Stimulated activated CD4-positive, alpha-beta T cell treated with anti-CD3 and anti-CD28 coated beads, Interleukin-15, amount 100 ng/mL, for 24 hours (primary cell): ENCODE measurements at places on chromosomes 5 and 9.
A peak's percentile ranks its signal among the peaks of the same experiment; 100 is the strongest.

- no peak for DNase-seq
Measured at GRCh38 chr5:133226186-133226585, 174.4 kb downstream of the HSPA4 start.

DNA sequence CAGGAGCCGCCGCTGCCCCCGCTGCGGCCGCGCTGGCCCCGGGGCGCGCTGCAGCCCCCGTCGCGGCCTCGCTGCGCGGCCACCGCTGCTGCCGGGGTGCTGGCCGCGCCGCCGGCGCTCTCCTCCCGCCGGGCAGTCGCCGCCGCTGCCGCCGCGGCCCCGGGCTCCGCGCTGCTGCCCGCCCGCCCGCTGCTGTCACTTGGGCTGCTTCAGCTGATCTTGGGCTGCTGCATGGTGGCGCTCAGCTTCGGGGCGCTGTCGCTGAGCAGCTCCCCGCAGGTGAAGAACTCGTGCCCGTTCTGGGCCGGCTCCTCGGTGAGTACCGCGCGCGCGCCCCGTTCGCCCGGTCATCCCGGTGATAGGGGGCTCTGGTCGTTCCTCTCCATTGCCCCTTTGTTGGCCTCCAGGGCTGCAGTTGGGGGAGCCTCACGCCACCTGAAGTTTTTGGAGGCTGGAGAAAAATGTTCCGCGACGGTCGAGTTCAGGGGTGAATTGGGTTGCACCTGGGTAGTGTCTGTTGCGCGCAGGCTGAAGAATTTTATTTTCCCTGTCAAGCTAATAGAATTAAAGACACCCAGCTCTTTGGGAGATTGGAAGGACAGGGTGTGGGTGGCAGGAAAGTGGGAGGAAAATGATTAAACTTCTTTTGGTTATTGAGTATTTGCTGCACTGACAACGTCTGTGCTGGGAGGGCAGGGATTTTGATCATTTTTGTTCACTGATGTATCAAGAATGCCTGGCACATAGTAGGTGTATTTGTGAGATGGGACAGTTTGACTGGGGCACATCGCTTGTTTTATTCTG, 596 bp downstream of the ENTREP1 start:
- peak; percentile 9 for DNase-seq

- DNase-seq, result peak; percentile 46
Measured at GRCh38 chr9:33024126-33024965, 727 bp upstream of the DNAJA1 start.

- DNase-seq, result no peak
Measured at GRCh38 chr9:116434314-116434713, 252.8 kb upstream of the TRIM32 start.

- no peak for DNase-seq
Measured at GRCh38 chr9:8779478-8779877, 979.9 kb upstream of the DMAC1 start.

- DNase-seq, result no peak
Measured at GRCh38 chr9:126424511-126424910, 97.9 kb downstream of the MVB12B start.

DNA sequence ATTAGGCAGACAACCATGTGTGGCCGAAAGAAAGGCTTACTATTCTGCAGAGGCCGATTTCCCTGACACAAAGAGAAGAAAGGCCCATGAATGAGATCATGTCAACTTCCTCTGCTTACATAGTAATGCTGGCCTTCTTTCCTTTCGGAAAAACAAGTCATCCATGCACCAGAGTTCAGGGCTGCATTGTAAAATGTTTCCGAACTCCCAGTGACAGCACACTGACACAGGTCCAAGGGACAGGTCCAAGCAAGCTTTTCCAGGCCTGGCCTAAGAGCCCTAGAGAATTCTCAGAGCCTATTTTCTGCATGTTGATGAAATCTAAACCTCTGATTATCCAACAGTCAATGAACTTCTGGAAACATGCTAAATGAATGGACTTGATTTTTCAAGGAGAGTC, 140.9 kb downstream of the ZNF608 start:
- DNase-seq, result no peak

DNA sequence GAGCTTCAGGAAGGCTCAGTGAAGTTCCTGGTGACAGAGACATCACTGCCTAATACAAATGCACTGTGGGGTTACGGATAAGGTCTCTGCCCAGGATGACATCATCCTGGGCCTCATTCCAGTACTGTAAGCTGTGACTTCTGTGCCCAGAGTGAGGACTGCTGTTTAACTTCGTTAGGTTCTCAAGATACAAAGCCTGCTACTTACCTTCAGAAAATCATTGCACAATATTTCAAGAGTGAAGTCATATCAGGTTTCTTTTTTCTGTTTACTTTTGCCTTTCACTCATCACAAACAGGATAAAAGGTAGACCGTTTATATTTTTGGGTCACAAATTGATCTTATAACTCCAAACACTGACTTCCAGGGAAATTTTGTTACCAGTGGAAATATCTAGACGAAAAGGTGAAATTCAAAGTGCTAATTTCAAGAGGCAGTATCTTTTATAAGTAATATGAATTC, 241.2 kb downstream of the PIK3R1 start:
- DNase-seq, result no peak

GRCh38 chr5:72093824-72094223, 13.5 kb upstream of the MAP1B start:
- DNase-seq, result no peak

GRCh38 chr9:113341712-113342410, 1.8 kb upstream of the WDR31 start:
- DNase-seq, result no peak

DNA sequence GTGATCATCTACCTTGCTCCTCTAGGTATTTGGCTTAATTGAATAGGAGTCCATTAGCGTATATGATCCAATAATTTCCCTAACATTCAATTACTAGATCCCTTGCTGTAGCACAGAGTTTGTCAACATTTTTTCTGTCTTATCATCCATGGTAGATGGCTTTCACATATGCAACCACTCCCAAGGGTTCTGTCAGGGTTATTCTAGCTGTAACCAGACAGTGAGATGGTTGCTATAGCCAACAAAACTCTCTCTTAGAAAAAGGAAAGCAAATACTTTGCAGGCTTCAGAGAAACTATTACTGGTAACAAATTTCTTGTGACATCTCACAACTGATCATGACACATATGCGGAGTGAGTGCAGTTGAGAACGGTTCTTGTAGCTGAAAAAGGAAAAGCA, 96.2 kb upstream of the EFNA5 start:
- no peak for DNase-seq

- no peak for DNase-seq
Measured at GRCh38 chr9:74711341-74711740, 176.4 kb downstream of the TRPM6 start.

DNA sequence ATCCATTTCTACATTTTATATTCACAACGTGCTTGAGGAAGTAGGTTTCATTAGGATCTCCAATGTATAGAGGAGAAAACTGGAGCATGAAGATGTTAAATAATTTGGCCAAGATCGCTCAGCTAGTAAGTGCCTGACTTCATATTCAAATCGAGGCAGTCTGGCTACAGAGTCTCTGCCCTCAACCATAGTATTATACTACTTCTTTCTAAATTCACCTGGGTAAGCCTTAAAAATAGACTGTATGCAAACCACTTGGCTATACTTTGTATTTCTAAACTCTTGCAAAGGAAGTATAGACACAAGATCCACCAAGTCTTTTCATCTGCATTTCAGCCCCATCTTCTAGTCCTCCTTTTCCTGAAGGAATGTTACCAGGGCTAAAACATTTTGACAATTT, 232.0 kb downstream of the PLK2 start:
- no peak for DNase-seq

GRCh38 chr5:61167382-61167781, 5.1 kb upstream of the SMIM15 start:
- no peak for DNase-seq

DNA sequence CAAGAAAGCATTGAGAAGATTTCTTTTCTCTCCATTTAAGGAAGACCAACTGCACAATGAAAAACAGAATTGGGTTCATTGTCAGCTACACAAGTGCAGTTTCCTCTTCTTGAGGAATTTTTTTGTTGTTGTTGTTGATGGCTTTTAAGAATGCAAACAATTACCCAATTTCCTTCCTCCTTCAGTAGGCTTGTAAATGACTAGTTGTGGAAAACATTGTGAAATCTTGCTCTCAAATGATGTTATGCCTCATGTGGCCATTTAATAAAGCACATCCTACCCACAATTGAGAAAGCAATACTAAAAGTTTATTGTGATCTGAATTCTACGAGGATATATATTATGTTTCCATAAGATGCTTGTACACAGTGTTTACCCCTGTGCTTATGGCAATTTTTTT, 171.6 kb downstream of the FAM174A start:
- DNase-seq, result no peak

DNA sequence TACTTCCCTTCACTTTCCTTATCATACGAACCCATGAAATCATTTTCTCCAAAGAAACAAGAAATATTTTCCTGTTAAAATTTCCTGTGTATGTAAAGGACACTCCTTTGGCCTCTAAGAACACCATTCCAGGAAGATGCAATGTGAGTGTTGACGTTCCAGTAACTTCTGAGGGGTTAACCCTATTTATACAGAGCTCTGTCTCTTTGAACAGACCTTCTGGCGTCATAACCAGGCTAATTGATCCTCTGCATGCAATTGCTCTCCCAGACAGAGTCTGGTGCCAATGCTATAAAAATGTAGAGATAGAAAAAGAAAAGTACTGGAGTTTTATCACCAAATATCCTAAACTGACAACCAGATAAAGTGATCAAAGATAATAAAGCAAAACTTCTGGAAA, 218.5 kb downstream of the TLE1 start:
- no peak for DNase-seq

DNA sequence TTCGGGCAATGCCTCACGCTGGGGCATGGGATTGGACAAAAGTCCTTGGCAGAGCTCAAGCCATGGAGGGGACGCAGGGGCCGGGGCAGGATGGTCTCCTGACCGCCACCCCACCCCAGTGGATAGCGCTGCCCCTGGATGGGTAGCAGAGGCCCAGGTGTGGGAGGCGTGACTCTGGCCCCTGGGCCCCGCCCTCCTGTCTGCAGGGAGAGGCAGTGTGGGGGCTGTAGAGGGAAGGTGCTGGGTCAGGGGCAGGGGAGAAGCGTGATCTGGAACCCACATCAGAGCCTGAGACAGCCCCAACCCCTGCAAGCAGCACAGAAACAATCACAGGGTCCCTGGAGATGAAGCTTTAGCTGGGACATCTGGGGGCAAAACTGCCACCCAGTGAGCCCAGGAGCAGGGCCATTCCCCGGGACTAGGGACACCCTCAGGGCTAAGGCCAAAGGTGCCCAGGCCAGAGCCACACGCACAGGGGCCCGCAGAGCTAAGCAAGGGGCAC, 36.2 kb downstream of the NACC2 start:
- DNase-seq, result no peak

DNA sequence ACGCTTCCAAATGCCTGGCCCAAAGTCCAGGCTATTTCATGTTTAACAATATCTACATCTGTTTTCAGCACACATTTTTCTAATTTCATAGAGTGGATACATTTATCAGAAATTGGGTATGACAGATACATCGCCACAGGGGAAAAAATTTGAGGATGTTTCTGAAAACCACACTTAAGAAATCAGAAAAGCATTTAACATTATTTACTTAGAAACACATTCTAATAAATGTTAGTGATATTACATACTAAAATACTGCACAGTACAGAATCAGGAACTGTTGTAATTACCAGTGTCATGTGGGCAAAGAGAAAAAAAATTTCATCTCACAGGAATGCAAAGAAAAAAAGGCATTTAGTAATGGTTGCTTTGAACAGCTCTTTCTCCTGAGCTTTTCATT, 310.5 kb upstream of the KIF2A start:
- no peak for DNase-seq

- DNase-seq, result no peak
Measured at GRCh38 chr5:150368526-150368925, 11.0 kb downstream of the TCOF1 start.

DNA sequence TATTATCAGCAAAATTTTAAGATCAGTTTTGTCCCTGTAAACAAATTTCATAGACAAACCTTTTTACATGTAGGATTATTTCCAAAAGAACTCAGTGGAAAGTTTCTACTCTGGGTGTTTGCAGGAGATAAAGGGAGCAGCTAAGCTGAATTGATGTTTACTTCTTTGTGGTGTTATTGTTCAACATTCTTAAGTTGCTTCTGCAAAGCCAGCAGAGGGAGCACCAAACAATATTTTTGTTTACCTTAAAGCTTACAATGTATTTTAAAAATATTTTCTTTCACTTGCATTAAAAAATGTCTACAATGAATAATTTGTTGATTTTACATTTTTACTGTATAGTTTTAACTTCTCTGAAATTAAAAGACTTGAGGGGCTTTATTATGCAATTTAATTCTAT, 135.4 kb downstream of the ATG10 start:
- DNase-seq, result no peak

DNA sequence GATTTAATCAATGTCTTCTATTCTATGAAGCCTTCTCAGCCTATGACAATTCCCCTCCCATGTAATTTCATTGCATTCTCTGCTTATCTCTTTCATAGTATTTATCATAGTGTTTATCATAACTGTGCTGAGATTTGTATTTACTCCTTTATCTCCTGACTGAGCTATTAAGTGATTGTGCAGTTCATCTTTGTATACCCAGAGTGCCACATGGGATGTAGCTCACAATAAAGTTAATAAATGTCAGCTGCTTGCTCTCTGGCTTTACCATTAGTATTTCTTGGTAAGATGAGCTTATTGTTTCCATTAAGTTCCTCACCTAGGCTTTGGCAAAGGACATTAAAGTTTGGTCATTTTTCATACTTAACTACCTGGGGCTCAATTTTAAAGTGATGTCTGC, 275.1 kb upstream of the MPDZ start:
- DNase-seq, result no peak

- DNase-seq, result no peak
Measured at GRCh38 chr9:17907779-17908508, 329.1 kb downstream of the SH3GL2 start.

GRCh38 chr5:75046366-75047142, 5.8 kb downstream of the GCNT4 start:
- no peak for DNase-seq

- no peak for DNase-seq
Measured at GRCh38 chr9:32136700-32137339, 247.6 kb upstream of the ACO1 start.

- DNase-seq, result no peak
Measured at GRCh38 chr5:108606185-108606584, 141.5 kb upstream of the FER start.

GRCh38 chr5:80930940-80931339, 29.2 kb upstream of the RASGRF2 start:
- DNase-seq, result no peak

GRCh38 chr9:132167192-132167591, 5.3 kb downstream of the NTNG2 start:
- no peak for DNase-seq
